ENCODE measurements at places on chromosomes 11 and 22.

DNA sequence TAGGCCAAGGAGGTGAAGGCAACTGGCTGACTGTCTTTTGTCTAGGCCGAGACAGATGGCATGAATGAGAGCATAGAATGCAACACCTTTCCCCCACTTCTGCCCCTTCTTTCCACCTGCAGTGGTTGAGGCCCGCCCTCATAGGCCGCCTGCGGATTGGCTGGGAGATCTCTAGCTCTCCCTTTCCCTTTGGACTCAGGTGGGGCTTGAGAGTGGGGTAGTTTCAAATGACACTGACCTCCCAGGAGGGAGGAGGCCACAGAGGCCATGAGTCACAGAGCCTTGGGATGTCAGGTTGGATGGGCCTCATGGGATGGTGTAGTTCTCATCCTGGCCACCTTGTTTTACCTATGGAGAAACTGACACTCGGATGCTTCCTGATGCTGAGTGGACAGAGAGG is 9.1 kb downstream of the MICAL2 start:
- DNase-seq = no peak

GRCh38 chr11:47564933-47565339 is 463 bp upstream of the PTPMT1 start:
- no peak for DNase-seq

GRCh38 chr11:34029176-34029575 is 22.4 kb upstream of the CAPRIN1 start:
- DNase-seq = no peak

DNA sequence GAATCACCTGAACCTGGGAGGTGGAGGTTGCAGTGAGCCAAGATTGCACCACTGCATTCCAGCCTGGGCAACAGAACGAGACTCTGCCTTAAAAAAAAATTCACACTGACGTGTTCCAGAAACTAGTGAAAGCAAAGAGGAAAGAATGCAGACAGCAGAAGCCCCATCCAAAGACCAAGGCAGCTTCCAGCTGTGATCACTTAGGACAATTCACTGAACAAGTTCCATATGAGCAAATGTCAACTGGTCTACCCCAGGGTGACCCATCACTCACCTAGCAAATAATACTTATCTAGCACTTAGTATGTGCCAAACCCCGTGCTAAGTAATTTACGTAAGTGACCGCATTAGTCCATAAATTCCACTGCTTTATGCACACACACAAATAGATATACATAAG is 138.9 kb downstream of the LARGE1 start:
- DNase-seq = no peak
